ENCODE measurements at places on chromosomes 13 and 19. TPM values are rescaled to one million over a fixed set of nuclear protein-coding genes. Genes with fewer than 3 reads are reported as not detected.

Gene ZNF439
- 19.2 TPM for total RNA-seq

Gene GNA15
- not detected for total RNA-seq

Gene ANGPTL8
- 0.49 TPM for total RNA-seq

Gene CYP4F8
- total RNA-seq: not detected

Gene TUBA3C
- total RNA-seq: 0.16 TPM

Gene FBN3
- total RNA-seq: 6.5 TPM

Gene ZNF726
- 3.2 TPM for total RNA-seq

Gene PEG3
- 0.57 TPM for total RNA-seq

Gene CGB2
- total RNA-seq: not detected

Gene SMIM17
- 1.7 TPM for total RNA-seq

Gene LGI4
- 0.49 TPM for total RNA-seq

Gene PNMA8B
- total RNA-seq: 5.4 TPM

Gene CLEC17A
- total RNA-seq: not detected

Gene PSG11
- total RNA-seq: 0.29 TPM

Gene IL4I1
- 0.32 TPM for total RNA-seq

Gene TMEM205
- total RNA-seq: 148 TPM

Gene PTH2
- total RNA-seq: not detected

Gene ZNF14
- total RNA-seq: 11.6 TPM

Gene DKKL1
- total RNA-seq: 0.38 TPM

Gene TLE6
- 3.9 TPM for total RNA-seq

Gene TPTE2
- total RNA-seq: not detected

Gene BRME1
- total RNA-seq: 0.75 TPM

Gene EBI3
- total RNA-seq: not detected

Gene C19orf73
- total RNA-seq: 3.5 TPM

Gene C5AR1
- total RNA-seq: 2.4 TPM

Gene CEACAM4
- 0.46 TPM for total RNA-seq

Gene PLVAP
- 0.78 TPM for total RNA-seq

Gene SHC2
- total RNA-seq: 30.6 TPM

Gene EDDM13
- total RNA-seq: 0.56 TPM

Gene TSSK6
- total RNA-seq: 2.1 TPM

Gene ZSWIM9
- 1.9 TPM for total RNA-seq
